ENCODE measurements at places on chromosomes 6 and 20.

DNA sequence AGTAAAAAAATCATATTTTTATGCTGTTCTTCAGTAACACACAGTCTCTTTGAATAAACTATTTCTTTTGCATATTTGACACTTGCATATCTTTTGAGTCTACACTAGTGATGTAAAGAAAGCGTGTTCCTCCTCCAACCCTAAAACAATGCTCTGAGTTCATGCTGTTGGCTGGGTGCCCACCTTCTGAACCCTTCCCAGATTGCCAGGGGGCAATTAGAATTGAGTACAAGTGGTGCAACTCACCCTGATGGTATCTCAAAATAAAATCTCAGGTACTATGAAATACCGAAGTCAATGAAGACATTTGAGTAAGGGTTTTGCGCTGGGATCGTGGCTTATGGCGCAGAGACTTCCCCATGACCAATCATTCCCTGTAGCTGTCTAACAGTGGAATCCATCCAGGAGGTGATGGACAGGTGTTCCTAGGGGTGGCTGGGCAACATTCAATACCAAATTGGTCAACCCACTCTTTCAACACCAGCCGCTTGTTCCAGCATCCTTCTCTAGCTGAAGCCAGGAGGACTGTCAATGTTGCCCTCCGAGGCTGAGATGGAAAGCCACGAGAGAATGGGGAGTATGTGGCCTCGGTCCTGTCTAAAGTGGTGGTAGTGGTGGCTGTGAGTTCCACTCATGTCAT, 94.4 kb upstream of the ZNFX1 start:
- DNase-seq = no peak

- no peak for DNase-seq
Measured at GRCh38 chr6:37536491-37537190, 36.9 kb upstream of the CCDC167 start.

GRCh38 chr6:107624541-107624940, 134.6 kb downstream of the SOBP start:
- no peak for DNase-seq

DNA sequence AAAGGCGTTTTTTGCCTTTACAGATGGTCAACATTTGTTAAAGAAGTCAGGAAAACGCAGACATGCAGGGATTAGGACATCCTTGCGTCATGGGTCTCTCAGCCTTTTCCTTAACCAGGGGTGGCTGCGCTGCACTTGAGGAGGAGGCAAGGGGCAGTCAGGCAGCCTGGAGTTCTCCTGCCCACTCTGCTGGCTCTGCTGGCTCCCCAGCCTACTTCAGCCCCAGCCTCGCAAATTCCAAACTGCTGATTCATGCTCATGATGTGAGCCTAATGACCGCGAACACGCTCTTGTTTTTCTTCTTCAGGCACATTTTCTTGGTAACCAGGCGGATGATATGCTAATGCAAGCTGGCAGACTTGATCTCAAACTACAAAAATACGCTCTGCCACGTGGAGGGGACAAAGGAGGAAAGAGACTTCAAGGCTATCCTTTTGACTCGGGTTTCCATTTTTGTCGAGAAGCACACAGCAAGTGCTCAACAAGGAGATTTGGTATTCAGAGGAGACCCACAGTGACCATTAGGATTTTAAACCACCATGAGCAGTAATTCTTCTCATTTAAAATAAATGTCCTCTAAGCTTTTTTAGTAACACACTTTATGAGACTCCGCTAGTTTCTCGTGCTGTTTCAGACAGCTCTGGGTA, 290.3 kb upstream of the STXBP5 start:
- no peak for DNase-seq

DNA sequence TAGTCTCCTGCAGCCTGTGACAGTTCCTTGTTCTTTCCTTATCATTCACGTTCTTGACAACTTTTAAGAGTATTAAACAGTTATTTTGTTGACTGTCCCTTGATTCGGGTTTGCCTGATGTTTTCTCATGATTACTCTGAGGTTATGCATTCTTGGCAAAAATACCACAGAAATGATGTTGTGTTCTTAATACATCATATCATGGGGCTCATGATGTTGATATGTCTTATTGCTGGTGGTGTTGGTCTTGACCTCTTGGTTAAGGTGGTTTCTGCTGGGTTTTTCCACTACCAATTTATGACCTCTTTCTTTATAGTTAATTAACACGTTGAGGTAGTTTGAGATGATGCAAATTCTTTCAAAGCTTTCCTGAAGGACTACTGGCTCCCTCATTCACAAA, 59.1 kb downstream of the ZHX3 start:
- DNase-seq = no peak

- DNase-seq = peak; percentile 51
Measured at GRCh38 chr20:56440346-56441007, 27.9 kb upstream of the RTF2 start.

DNA sequence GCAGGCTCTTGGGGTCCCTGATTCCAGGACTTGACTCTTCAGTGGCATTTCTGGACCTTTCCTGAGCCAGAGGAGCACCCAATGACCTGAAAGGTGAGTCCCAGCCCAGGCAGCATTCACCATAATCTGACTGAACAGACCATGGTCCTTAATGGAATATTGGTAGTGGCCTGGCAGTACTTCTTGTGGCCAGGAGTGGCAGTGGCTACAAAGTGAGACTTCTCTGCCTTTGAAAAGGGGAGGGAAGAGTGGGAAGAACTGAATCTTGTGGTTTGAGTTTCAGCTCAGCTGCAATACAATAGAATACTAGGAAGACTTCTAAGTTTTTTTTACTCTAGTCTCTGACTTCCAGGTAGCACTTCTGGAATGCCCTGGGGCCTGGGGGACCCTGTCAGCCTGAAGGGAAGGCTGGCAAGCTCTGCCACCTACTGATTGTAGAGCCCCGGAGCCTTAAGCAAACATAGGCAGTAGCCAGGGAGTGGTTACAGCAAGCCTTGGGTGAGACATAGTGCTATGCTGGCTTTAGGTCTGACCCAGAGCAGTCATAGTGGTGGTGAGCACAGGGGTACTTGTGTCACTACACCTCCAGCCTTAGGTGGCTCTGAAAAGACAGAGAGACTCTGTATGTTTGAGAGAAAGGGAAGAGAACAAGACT, 674.2 kb upstream of the MANEA start:
- DNase-seq = no peak

DNA sequence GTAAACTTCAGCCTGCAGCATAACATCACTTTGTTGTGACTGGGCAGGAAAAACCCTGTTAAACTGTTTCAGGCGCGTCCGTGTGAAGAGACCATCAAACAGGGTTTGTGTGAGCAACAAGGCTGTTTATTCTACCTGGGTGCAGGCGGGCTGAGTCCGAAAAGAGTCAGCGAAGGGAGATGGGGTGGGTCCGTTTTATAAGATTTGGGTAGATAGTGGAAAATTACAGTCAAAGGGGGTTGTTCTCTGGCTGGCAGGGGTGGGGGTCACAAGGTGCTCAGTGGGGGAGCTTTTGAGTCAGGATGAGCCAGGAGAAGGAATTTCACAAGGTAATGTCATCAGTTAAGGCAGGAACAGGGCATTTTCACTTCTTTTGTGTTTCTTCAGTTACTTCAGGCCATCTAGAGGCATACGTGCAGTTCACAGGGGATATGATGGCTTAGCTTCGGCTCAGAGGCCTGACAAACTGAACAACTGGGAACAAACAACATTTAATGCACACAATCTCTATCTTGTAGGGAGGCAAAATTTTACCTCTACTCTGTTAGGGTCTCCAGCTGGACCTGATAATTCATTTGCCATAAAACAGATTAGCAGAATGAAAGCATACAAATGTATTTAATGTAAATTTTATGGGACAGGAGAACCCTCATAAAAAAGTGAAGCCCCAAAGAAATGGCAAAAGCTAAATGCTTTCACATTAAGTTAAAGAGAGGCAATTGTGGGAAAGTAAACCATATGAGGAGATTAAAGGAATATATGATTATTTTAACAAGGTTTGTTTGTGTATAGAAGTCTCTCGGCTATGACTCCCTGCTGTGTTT, 58.3 kb upstream of the HFE start:
- DNase-seq = no peak
